ENCODE measurements at places on chromosomes 6 and 20.

- no peak for DNase-seq
These were observed 13.9 kb downstream of the CCN2 start for GRCh38 chr6:131937226-131937625.

DNA sequence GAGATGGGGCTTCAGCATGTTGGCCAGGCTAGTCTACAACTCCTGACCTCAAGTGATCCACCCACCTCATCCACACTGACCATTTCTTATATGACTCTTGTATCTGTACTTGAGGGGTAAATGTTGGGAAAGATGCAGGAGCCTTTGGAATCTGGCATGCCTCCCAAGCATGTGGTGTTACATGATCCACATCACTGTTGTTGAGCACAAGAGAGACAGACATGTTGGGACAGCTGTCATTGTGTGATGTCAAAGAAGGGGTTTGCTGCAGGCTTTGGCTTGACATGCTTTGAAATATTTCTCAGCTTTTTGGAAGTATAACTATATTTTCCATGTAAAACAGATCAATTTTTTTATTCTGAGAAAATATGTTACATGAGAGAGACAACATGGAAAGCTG, 139.9 kb downstream of the MOXD1 start:
- DNase-seq = no peak

GRCh38 chr6:45714006-45714730, 301.5 kb downstream of the CLIC5 start:
- no peak for DNase-seq

DNA sequence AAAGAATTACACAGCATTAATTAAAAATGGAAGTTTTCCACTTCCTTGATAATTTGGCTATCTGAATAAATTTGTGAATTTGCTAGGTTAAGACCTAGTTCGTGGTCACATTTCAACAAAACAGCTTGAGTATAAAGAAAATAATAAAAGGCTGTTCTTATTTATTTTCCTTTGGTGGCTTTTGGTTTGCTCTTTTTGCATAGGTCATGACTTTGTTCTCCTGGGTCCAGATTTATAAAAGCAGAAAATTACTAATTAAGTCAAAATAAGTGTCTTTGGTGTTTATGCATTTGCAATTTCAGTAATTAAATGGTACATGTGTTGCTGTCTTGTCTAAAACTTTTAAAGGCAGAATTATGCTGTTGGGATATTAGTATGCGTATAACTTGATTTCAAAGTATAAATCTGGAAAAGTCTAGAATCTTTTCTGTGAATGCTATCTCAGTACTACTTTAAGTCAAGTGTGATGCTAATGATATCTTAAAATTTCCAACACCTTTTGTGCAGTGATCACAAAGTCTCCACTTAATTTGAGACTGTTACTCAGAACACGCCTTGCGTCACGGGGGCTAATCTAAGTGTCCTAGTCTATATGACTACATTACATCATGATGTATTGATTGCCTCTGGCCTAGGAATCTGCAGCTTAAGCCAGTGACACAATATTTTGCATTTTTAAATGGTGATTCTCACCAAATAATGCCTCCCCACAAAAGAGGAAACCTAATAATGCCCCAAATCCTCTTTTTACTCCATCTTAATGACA, 41.0 kb downstream of the GNAS start:
- DNase-seq = no peak

DNA sequence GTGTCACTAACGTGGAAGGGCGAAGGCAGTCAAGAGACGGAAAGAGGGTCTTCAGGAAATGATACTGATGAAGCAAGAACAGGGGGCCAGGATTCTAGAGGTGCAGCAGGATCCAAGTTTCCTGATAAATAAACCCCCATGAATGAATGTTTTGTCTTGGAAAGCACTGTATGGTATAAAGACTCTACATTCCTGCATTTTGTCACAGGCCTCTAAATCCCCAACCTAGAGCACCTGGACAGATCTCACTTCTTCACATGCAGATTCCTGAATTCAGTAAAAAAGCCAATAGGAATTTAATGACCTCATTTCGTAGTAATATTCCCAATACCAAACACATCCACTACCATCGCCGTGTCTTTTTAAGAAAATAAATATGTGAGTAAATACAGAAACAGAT, 577.8 kb downstream of the PRKN start:
- DNase-seq = no peak

GRCh38 chr6:118295336-118295735, 252.8 kb upstream of the PLN start:
- peak; percentile 45 for DNase-seq

DNA sequence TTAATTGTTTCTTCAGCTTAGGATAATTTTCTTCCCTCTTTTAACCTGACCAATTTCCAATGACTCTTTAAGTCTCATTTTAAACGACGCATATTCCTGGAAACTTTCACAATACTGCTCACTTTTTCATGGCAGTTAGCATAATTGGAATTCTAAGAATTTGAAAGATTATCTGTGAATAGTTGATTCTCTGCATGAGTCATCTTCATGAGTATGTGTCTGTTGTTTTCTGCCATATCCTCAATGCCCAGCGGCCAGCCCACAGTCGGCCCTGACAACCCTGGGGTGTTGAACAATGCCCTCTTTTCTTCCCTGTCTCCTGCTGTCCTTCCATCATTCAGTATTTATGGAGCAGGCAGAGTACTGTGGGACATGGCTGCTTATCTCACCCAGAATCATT, 554.2 kb downstream of the CDH26 start:
- no peak for DNase-seq

- no peak for DNase-seq
These were observed 36.0 kb downstream of the CCN2 start for GRCh38 chr6:131914967-131915751.

GRCh38 chr20:61293951-61294350, 41.9 kb downstream of the CDH4 start:
- no peak for DNase-seq

DNA sequence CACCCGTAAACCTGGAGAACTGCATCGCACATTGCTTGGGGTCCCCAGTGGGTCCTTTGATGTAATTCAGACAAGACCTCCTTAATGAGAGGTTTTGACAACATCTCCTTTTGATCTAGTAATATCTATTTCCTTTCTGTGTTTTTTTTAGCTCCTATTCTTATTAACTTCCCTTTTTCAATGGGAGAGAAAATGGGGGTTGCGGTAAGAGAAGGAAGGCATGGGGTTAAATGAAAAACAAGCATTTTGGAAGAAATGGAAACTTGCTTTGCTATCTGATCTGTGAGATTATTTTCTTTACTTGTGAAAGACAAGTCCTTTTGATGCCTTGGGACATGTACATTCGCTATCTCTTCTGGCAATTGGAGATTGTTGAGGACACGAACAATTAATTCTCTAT, 418.6 kb upstream of the MAN1A1 start:
- DNase-seq = no peak

GRCh38 chr6:158487495-158487894, 72.4 kb upstream of the TMEM181 start:
- no peak for DNase-seq

- DNase-seq = no peak
These were observed 46.4 kb downstream of the HMGN3 start for GRCh38 chr6:79188107-79188506.

DNA sequence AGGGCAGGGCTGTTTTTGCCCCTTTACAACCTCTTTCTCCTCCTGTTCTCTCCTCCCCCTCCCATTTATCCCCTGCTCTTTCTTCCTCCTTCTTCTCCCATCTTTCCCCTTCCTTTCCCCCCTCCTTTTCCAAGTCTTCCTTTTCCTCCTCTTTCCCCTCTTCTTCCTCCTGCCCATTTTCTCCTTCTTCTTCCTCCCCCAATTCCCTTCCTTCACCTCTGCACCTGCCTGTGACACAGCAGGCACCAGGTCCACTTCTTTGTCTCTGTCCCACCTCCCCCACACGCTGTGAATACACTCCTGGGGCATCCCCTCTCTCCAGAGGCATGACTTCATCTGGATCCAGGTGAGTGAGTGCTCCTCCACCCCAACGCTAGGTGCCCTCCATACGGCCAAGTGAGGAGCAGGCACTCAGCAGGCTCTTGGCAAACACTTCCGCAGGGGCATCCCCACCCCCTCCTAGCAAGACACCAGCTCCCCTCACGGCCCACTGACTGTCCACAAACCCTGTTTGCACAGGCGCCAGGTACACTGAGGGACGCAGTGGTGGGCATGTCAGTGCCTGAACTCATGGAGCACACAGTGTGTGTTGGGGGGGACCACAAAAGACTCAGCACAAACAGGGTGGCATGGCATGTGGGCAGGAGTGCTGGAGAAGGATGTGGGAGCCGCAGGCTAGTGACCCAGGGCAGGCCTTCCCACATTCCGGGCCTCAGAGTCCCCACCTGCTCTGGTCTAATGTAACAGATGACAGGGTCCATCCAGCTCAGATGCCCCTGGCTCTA, 10.7 kb upstream of the TLDC2 start:
- no peak for DNase-seq

DNA sequence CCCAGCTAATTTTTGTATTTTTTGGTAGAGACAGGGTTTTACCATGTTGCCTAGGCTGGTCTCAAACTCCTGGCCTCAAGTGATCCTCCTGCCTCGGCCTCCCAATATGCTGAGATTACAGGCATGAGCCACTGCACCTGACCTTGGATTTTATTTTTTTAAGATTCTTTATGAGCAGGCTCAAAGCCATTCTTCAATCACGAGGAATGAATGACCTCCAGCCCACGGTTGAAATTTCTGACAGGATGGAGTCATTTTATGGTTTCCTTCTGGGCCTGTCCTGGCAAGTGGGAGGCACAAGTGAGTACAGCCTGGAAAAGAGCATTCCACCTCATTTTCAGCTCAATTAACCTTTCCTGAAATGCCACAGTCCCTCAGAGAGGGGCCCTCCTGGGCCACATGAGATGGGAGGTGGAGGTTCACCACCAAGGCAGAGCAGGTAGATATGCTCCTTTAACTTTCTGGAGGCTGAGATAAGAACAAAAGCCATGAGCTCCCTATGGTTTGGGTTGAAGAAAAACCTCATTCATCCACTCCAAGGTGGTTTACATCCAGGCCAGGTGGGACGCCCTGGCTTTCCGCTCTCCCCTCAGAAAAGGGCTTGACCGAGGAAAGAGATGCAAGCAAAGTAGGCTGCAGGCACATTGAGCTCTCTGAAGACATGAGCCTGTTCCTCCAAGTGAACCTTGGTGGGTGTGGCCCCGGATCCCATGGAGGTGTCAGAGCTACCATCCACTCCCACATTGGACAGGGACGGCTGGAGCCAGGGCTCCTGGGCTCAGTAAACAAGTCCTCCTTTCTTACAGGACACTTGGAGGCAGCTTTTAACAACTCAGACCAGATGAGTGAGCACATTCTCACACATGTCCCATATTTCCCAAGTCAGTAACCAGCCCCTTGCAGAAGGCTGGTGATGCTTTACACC, 208.5 kb upstream of the SSTR4 start:
- no peak for DNase-seq

GRCh38 chr6:139285590-139285989, 6.2 kb downstream of the TXLNB start:
- DNase-seq = no peak

GRCh38 chr20:52470561-52470960, 279.0 kb upstream of the ZFP64 start:
- no peak for DNase-seq
